NCI-H524 (cell line): ENCODE measurements at places on chromosomes 2 and 18.

- no peak for DNase-seq
Observed at GRCh38 chr2:10493634-10494281, 45.6 kb upstream of the ODC1 start.

- no peak for DNase-seq
Observed at GRCh38 chr18:28075501-28075900, 101.4 kb downstream of the CDH2 start.

GRCh38 chr2:76307495-76307894 lies 596.8 kb upstream of the GCFC2 start:
- DNase-seq, result no peak

GRCh38 chr2:208195531-208195930 lies 5.7 kb upstream of the C2orf80 start:
- no peak for DNase-seq

DNA sequence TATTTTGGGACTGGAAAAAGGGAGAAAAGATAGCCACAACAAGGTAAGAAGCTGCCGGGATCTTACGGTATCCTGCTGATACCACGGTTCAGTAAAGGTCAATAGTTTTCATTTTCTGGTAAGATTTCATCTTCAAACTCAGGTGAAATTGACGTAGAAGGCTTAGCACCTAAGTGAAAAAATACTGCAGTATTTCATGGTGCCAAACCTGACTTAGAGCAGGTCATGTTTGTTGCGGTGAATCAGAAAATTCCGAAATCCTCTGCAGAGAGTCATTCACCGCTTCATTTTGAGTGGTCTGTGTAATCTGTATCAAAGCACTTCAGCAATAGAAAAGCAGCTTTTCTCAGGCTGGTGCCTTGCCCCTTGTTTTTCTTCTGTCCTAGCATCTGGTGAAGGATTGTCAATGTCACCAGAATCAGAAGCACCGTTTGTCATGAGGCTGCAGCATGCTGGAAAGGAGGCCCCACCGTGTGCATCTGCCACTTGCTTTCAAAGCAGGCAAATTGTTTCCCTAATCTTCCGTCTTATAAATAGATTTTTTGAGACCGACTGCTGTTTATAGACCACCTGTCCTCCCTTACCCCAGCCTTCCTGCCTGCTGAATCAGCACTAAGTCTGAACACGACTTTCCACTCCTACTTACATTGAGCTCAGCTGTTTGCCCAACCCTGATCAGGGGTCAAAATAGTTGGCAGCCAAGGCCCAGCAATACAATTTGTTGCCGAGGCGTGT lies 156.3 kb downstream of the EML6 start:
- peak; percentile 99 for DNase-seq

DNA sequence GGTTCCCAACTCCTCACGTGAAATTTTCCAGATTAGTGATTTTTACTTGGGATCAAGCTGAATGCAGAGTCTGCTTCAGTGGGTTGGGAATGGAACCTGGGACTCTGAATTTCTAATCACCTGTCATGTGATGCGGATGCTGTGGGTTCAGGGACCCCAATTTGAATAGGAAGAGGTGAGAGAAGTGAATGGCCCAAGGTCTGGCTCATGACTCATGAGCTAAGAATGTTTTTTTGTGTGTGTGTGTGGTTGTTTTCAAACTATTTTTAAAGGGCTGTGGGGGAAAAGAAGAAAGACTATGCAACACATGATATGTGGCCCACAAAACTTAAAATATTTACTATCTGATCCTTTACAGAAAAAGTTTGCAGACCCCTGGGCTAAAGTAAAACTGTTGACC lies 108.5 kb upstream of the CYRIA start:
- no peak for DNase-seq

GRCh38 chr2:151827564-151828142 lies 568 bp downstream of the ARL5A start:
- DNase-seq, result peak; percentile 17

GRCh38 chr18:62080172-62080900 lies 106.5 kb downstream of the PIGN start:
- no peak for DNase-seq

- no peak for DNase-seq
Observed at GRCh38 chr2:178834086-178834485, 26.9 kb upstream of the TTN start.

- DNase-seq, result no peak
Observed at GRCh38 chr2:145800151-145801091, 1280.5 kb upstream of the ZEB2 start.

GRCh38 chr2:51673628-51674027 lies 641.7 kb upstream of the NRXN1 start:
- no peak for DNase-seq

GRCh38 chr2:29370581-29371125 lies 255.4 kb downstream of the CLIP4 start:
- DNase-seq, result no peak

- no peak for DNase-seq
Observed at GRCh38 chr2:64637000-64637635, 16.6 kb downstream of the SERTAD2 start.

DNA sequence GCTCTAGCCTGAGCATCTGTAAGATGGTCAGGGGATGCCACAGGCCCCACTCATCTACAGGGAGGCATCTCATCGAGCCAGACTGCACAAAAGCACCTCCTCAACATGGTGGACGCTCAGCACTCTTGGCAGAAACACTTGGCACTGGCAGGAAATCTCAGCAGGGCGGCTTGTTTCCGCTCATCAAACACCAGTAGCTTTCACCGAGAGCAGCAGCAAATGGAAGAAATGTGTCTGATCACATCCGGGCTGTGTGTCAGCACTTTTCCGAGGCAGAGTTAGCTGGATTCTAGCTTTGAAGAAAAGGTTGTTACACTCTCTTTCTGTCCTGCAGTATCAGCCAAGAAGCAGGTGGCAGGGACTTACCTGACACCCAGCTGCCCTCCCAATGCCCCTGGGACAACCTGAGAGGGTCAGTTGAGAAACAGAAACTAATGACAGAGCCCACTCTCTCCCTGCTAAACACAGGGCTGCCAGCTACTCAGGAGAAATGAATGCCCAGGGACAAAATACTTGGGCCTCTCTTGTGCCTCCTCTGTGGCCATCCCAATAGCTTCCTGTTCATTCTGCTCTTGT lies 68.9 kb upstream of the FZD7 start:
- DNase-seq, result no peak

GRCh38 chr2:106975641-106976040 lies 89.7 kb upstream of the ST6GAL2 start:
- DNase-seq, result no peak

DNA sequence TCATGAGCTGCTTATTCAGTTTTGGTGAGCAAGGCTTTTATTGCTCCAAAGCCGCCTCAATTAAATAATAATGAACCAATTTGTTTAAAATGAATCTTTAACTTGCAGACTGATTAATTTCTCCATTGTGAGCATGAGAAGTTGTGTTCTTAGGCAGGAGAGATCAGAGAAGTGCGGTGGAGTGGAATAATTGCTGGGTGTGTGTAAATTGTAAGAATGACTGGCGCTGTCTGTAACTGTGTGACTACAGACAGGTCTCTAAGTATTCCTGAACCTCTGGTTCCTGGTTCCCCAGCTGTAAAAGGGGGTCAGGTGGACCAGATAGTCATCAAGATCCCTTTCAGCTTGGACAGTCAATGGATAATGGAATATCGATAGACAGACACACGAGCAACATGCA lies 98.0 kb upstream of the EFEMP1 start:
- no peak for DNase-seq

GRCh38 chr2:127172306-127172705 lies 47.8 kb downstream of the CYP27C1 start:
- DNase-seq, result no peak

DNA sequence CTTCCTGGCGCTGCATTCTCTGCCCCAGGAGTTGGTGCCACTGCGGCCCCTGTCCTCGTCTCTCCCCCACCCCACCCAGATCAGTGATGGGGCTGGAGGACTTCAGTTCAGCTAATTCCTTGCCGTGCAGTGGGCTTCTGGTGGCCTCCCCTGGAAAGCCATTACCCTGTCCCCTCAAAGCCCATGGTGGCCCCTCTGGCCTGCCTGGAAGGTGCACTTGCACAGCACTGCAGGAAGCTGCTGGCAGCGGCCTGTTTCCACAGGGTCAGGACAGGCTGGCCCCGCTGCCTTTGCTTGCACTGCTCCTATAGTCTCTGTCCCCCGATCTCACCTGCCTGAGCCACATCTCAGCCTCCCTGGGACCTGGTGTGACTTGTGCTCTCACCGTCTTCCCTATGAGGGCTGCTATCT lies 105.1 kb downstream of the USP40 start:
- no peak for DNase-seq

DNA sequence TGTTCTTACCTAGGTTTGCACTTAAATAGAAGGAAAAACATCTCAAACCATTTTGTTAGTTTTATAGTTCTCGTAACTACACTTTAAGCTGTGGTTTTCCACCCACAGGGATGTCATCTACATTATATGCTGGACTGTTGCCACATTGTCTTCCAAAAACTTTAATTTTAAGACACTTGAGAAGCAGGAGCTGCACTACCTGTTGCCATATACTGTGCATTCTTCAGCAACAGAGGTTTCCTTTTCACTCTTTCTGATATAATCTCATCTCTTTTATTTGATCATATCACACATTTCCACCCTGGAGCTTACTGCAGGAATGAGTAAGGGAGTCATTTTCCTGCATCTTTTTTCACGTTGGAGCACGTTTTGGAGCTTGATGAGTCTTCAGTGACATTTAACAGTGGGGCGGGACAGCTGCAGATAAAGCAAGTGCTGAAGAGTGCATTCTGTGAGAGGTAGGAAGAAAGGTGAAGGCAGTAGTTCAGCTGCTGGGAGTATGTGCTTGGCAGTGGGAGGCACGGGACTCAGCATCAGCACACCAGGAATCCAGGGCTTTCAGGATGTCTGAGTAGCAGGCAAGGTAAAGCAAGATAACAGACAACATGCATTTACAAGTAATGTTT lies 3.8 kb downstream of the LIMS1 start:
- no peak for DNase-seq

DNA sequence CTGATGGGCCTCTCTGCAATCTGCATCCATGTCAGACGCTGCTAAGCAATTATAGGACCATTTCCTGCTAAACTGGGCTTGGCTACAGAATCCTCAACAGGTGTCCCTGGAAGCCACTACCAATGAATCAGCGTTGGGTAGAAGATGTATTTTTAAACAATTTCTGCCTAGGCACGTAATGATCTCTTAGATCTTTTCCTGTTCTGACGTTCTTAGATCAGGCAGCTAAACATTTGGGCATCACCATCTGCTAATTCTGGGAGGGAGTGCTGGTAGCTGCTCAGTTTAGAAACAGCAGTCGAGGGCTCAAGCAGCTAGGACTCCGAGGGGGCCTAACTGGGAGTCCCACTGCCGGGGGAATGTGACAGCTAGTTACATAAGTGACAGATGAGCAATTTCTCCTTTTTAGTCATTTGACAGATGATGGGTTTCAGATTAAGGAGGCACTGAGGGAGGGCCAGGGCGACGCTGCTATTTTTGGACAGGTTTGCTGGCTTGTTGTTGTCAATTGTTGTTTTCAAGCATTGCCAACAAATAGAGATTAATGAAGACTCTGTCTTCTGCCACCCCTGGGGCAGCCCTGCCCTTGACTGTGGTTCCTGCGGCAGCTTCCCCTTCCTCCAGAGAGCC lies 92.7 kb downstream of the MRO start:
- peak; percentile 87 for DNase-seq

DNA sequence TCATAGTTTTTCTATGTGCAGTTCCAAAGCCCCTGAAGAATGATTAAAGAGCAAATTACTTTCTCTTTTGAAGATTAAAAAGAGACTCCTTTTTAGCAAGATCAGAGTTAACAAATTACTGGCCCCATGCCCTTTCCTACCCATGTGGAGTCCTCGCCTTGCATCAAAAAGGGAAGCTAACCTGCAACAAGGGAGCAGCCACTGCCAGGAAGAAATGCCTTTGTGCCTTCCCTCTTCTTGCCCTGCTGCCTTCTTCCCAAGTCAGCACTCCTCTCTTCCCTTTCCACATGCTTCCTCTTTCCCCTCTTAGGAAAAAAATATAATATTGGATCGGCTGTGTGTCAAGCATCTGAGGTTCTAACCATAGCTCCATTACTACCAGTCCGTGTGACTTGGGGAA lies 37.1 kb upstream of the CYP1B1 start:
- DNase-seq, result no peak

GRCh38 chr2:148642112-148642744 lies 2.3 kb upstream of the EPC2 start:
- DNase-seq, result no peak

- DNase-seq, result no peak
Observed at GRCh38 chr2:16044946-16045456, 104.7 kb downstream of the MYCN start.

- DNase-seq, result no peak
Observed at GRCh38 chr18:9103376-9103873, 926 bp downstream of the NDUFV2 start.

DNA sequence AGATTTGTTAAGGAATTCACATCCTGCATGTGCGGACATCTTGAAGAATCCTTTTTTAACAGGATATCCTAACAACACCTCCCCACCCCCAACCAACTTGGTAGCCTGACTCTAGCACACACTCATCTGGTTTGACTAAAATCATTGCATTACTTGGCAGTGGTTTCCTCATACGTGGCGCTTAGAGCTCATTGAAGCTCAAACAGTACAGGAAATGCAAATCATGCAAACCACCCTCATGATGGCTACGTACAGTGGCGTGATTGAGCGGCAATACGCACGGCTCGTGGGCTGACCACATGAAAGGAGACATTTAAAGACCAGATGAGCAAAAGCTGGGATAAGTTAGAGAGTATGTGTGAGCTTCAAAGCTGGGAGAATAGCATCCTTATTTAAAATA lies 336.2 kb downstream of the ZEB2 start:
- no peak for DNase-seq

GRCh38 chr2:147851244-147851930 lies 6.6 kb downstream of the ACVR2A start:
- no peak for DNase-seq

DNA sequence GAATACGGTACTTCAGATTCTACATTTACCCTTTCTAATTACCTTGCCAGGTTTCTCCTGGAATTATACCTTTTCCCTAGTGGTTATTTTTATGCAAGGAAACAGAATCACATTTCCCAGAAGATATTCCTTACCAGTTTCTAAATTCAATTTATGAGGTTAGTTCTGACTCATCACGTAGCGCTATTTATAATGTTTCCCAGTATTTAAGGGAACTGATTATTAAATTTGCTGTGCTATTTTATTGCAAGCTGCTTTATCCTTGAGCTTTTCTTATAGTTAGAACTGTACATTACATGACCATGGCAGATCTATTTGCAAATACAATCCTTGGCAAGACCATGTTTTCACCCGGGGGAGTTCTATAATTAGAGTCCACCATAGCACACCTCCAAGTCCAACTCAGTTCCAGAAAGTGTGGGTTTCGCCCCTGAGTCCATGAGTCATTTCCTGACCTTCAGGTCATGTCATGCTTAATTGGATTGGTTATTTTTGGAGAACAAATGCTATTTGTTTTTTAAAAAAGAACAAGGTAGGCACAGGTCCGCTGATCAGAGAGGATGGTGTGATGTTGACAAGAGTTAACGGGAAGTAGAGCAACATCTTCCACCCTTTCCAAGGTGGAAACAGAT lies 126.6 kb downstream of the ZNF532 start:
- DNase-seq, result no peak

GRCh38 chr2:24050041-24050979 lies 769 bp downstream of the FKBP1B start:
- peak; percentile 37 for DNase-seq

GRCh38 chr18:36303211-36303844 lies 5.8 kb downstream of the FHOD3 start:
- no peak for DNase-seq
